SJSA1 (cell line): ENCODE measurements at places on chromosomes 7 and 10. TPM values are rescaled to one million over a fixed set of nuclear protein-coding genes. Genes with fewer than 3 reads are reported as not detected.

GRCh38 chr7:154347700-154348266, 295.6 kb downstream of the DPP6 start:
- H3K4me3 ChIP-seq: no peak overlapping the region
- no peaks in the 10 kb centered on the region for H3K36me3 ChIP-seq
- H3K4me1 ChIP-seq: no peaks in the 10 kb centered on the region

DNA sequence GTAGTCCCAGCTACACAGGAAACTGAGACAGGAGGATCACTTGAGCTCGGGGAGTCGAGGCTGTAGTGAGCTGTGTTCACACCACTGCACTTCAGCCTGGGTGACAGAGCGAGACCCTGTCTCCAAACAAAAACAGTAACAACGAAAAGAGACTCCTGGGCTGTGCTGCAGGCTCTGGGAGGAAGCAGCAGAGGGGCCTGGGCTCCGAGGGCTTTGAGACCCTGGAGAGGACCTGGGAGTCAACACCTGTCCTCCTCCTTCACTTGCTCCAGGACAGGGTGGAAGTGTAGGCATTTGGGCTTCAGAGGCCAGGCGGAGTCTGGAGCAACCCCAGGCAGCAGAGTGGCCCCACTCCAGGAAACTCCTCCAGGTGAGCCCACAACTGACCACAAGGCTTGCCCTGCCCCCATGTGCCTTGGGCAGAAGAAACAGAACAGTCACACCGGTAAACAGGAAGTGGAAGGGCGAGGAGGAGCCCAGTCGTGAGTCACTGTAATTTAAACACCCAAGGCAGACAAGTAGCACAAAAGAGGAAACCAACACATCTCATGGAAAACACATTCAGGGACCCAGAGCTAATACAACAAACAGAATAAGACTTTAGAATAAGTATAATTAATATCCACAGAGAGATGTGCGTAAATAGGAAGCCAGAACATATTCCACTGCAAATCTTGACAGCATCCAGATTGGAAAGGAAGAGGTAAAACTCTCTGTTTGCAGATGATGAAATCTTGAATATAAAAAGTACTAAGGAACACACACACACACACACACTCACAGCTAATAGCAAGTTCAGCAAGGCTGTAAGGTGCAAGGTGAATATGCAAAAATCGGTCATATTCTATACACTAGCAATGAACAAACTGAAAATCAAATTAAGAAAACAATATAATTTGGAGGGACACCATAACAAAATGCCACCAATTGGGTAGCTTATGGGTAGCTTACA, 20.5 kb upstream of the RASGEF1A start:
- no peak for DNase-seq
- no peak overlapping the region for H3K27ac ChIP-seq
- H3K36me3 ChIP-seq: no peaks in the 10 kb centered on the region
- peaks cover 3% of the 10 kb centered on the region; the same call in 1 of the 2 replicates for H3K4me1 ChIP-seq
- no peak overlapping the region for H3K4me3 ChIP-seq
- peaks cover 6% of the 10 kb centered on the region for H3K27me3 ChIP-seq

DNA sequence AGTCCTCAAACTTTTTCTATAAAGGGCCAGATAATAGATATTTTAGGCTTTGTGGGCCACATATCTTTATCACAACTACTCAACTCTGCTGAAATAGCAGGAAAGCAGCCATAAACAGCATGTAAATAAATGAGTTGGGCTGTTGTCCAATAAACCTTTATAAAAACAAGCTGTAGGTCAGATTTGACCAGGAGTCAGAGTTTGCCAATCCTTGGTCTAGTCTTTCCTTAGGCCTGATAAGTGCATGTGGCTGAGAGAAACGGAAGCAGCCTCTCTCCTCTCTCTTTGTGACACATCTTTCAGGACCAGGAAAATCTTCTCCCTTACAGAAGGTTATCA, 724.5 kb downstream of the GRID1 start:
- peaks cover 62% of the 10 kb centered on the region for H3K4me1 ChIP-seq
- no peak overlapping the region for H3K4me3 ChIP-seq
- peak overlapping the region; percentile 98 for H3K27ac ChIP-seq
- no peaks in the 10 kb centered on the region for H3K36me3 ChIP-seq
- DNase-seq: no peak

DNA sequence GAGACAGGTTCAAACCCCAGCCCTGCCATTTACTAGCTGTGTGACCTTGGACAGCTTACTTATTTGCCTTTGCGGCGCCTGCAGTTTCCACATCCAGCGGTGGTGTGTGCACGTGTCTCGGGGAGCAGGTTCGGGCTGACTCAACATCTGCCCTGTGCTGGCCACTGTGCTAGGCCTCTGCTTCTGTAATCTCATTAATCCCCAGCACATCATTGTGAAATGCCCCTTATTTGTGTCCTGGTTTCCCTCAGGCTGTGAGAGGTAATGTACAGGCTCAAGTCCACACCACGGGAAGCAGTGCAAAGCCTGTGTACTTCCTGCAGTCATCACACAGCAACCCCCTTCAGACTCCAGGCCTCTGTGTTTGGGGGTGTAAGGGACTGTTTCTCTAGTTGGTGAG, 285.7 kb downstream of the RPS24 start:
- no peaks in the 10 kb centered on the region for H3K36me3 ChIP-seq
- no peaks in the 10 kb centered on the region for H3K27me3 ChIP-seq
- peaks cover 13% of the 10 kb centered on the region for H3K4me1 ChIP-seq
- H3K27ac ChIP-seq: no peak overlapping the region
- H3K4me3 ChIP-seq: no peak overlapping the region

DNA sequence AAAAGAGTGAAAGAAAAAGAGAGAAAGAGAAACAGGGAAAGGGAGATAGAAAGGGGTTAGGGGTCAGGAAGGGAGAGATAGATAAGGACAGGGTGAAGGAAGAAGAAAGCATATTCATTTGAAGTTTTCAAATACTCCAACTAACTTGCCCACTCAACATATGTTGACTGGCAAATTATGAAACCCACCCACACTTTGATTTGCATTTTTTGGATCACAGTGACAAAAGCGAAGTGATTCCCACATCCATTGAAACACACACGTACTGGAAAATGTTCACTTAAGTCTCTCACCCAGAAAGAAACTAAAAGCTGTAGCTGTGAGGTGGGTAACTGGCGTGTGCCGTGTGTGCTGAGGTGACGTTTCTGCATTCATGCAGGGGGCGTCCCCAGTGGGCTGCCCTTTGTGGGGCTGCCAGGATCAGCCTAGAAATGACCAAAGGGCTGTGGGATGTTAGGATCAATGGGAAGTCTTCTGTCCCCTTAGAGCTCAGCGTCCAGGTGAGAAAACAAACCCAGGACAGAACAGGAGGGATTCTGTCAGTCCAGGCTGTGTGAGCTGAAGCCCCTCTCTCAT, 134.9 kb upstream of the ADARB2 start:
- no peak overlapping the region for H3K4me3 ChIP-seq
- H3K36me3 ChIP-seq: no peaks in the 10 kb centered on the region
- H3K27ac ChIP-seq: no peak overlapping the region
- no peaks in the 10 kb centered on the region for H3K4me1 ChIP-seq
- H3K27me3 ChIP-seq: 0 out of 2 replicates have a peak, but pooled peaks cover 9% of the 10 kb centered on the region

DNA sequence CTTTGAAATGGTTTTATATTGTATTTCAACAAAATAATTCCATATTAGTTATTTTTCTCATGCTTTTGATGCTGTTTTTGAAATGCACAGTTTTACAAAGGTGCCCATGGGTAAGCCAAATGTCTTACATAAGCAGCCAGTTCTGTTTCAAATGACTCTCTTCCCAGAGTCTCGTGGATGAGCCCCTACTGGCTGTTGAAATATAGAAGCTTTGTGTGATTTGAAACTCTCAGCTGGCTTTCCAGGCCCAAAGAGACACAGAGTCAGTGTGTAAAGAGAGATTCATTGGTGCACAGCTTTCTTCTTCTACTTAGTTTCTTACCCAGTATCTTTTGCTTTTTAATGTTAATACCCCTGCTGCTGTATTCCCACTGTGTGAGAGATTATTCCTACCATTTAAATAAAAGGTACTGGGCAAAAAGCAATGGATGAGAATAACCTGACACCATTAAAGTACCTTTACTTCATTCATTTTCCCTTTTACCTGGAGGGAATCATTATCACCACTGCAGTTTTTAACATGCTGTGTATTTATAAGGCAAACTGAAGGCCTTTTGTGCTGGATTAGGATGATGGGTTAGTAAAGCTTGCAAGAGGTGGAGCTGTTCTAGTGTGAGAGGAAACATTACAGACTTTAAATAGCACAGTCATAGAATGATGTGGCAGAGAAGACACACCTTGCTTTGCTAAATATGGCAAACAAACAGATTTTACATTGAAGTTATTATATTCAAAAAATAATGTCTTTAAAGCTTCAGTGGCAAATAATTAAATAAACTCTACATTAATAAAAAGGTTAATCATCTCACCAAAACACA, 415.1 kb downstream of the THSD7A start:
- no peaks in the 10 kb centered on the region for H3K36me3 ChIP-seq
- no peak for DNase-seq
- H3K27me3 ChIP-seq: no peaks in the 10 kb centered on the region
- no peak overlapping the region for H3K4me3 ChIP-seq
- no peak overlapping the region for H3K27ac ChIP-seq
- no peaks in the 10 kb centered on the region for H3K4me1 ChIP-seq

GRCh38 chr10:120282846-120283492, 174.1 kb upstream of the PLPP4 start:
- DNase-seq: no peak
- no peak overlapping the region for H3K4me3 ChIP-seq
- no peak overlapping the region for H3K27ac ChIP-seq
- no peaks in the 10 kb centered on the region for H3K4me1 ChIP-seq
- no peaks in the 10 kb centered on the region for H3K36me3 ChIP-seq
- H3K27me3 ChIP-seq: peaks cover 5% of the 10 kb centered on the region; the same call in 1 of the 2 replicates

- peak; percentile 24 for DNase-seq
- H3K4me3 ChIP-seq: peak overlapping the region; percentile 79
Measured at GRCh38 chr10:46029461-46030030, 877 bp downstream of the NCOA4 start.

GRCh38 chr7:130493275-130493873, 1.5 kb downstream of the MEST start:
- H3K4me3 ChIP-seq: peak overlapping the region; percentile 58
- H3K4me1 ChIP-seq: peaks cover 31% of the 10 kb centered on the region
- H3K27me3 ChIP-seq: no peaks in the 10 kb centered on the region
- no peak overlapping the region for H3K27ac ChIP-seq

DNA sequence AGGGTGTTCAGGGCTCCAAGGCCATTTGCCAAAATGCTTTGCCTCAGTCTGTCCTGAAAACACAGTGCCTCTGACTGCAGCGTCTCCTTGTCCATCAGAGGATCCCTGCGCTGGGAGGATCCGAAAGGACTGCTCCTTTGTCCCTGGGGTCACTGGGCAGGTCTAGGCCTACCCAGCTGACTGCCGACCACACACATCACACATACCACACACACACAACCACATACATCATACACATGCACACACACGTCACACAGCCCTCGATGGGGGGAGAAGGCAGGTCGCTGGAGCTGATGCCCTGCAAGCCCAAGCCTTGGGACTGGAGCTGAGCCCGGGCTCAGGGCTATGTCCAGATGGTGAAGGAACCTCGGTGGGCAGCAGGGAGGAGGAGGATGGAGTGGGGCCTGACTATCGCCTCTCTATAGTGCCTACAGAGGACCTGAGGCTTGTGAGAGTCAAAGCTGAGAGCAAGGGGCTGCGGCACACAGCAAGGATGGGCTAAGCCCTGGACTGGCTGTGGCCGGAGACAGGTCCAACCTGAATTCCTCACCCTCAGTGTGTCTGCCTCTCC, 29.1 kb downstream of the GPRIN2 start:
- no peaks in the 10 kb centered on the region for H3K27me3 ChIP-seq
- H3K36me3 ChIP-seq: no peaks in the 10 kb centered on the region
- peaks cover 54% of the 10 kb centered on the region for H3K4me1 ChIP-seq
- no peak for DNase-seq

DNA sequence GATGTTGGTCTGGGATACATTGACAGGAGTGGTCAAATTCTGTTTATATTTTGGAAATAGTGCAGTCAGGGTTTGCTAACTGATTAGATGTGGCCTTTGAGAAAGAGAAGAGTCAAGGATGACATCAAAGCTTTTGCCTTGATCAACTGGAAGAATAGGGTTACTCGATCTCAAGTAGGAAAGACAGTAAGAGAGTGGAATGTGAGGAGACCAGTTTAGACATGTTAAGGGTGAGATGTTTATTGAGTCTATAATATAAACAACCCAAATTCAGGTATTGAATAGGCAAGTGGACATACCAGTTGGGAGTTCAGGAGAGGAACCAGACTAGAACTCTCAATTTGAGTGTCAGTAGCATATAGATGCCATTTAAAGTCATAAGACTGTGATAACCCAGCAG, 1.9 kb upstream of the ANKRD7 start:
- no peak overlapping the region for H3K27ac ChIP-seq
- no peaks in the 10 kb centered on the region for H3K4me1 ChIP-seq
- DNase-seq: no peak

DNA sequence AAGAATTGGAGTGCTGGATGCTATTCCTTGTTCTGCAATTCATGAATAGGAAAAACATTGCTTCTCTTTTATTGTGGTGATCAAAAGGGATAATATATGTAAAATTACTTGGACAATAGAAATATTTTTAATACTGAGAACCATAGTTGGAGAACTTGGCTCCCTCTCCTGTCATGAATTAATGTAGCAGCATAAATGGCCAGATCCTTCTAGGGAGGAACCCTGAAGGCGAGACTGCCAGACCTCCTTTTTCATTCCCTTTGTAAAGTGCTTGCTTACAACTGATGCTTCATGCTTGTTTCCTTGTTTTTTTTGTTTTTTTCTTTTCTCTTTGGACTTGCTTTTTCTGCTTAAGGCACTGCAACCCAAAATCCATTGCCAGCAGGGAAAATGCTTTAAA, 233.6 kb downstream of the SH2D4B start:
- peaks cover 2% of the 10 kb centered on the region; the same call in 1 of the 2 replicates for H3K27me3 ChIP-seq
- H3K36me3 ChIP-seq: no peaks in the 10 kb centered on the region
- no peak overlapping the region for H3K4me3 ChIP-seq
- no peaks in the 10 kb centered on the region for H3K4me1 ChIP-seq
- no peak overlapping the region for H3K27ac ChIP-seq

- no peak overlapping the region for H3K27ac ChIP-seq
- H3K4me3 ChIP-seq: no peak overlapping the region
- peaks cover 10% of the 10 kb centered on the region for H3K36me3 ChIP-seq
- H3K4me1 ChIP-seq: peaks cover 28% of the 10 kb centered on the region
Measured at GRCh38 chr10:43141421-43141820, 3.2 kb downstream of the CSGALNACT2 start.

DNA sequence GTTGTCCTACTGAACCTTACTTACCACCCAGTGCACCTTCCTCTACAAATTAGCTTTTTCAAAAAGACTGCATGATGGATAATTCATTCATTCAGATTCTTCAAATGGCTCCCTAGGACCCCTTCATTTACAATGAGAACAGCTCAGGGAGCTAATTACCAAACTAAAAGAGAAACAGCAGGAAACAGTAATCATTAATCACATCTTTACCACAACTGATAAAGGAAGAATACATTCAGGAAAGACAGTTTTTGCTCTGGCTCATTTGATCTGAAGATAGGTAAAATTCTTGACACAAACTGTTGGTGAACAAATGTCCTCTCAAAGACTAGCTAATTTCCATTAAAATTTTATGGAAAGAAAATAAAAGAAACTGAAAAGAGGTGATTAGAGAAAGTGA, 1652.7 kb upstream of the LRRTM3 start:
- H3K36me3 ChIP-seq: no peaks in the 10 kb centered on the region
- no peaks in the 10 kb centered on the region for H3K4me1 ChIP-seq
- H3K4me3 ChIP-seq: no peak overlapping the region
- no peaks in the 10 kb centered on the region for H3K27me3 ChIP-seq
- no peak overlapping the region for H3K27ac ChIP-seq

- no peak overlapping the region for H3K27ac ChIP-seq
- H3K4me3 ChIP-seq: no peak overlapping the region
- H3K27me3 ChIP-seq: no peaks in the 10 kb centered on the region
Measured at GRCh38 chr10:43393606-43394360, 15.2 kb downstream of the HNRNPF start.

MMD2 gene
- not detected in 2 replicates for total RNA-seq

TYSND1 gene
- 6.7 and 7.7 TPM in 2 replicates for total RNA-seq

VIPR2 gene
- total RNA-seq: 1.5 TPM in 1 of 2 replicates, not detected in the other

NKX2-3 gene
- total RNA-seq: 1.4 TPM in 1 of 2 replicates, not detected in the other

GSDME gene
- total RNA-seq: 7.9 and 12.9 TPM in 2 replicates

WDR86 gene
- 0.39 and 0.72 TPM in 2 replicates for total RNA-seq

CFAP69 gene
- total RNA-seq: 0.21 TPM in 1 of 2 replicates, not detected in the other

FAM25A gene
- total RNA-seq: not detected in 2 replicates

H2BK1 gene
- total RNA-seq: not detected in 2 replicates
